ENCODE measurements at places on chromosomes 1 and 21.

DNA sequence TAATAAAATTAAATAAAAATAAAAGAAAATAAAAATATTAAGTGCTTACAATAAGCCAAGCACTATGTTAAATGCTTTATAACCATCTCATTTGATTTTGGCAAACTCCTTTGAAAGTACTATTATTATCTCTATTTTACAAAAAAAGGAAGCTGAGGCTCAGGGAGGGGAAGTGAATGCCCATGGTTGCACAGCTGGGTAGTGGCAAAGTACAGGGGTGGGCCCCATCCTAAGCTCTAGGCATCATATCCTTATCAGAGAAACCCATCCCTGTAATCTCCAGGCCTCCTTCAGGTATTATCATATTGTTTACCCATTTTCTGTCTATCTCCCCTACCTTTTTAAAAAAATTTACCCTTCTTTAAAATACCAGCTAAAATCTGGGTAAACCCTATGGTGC, 2.3 kb upstream of the MED18 start:
- DNase-seq, result no peak

DNA sequence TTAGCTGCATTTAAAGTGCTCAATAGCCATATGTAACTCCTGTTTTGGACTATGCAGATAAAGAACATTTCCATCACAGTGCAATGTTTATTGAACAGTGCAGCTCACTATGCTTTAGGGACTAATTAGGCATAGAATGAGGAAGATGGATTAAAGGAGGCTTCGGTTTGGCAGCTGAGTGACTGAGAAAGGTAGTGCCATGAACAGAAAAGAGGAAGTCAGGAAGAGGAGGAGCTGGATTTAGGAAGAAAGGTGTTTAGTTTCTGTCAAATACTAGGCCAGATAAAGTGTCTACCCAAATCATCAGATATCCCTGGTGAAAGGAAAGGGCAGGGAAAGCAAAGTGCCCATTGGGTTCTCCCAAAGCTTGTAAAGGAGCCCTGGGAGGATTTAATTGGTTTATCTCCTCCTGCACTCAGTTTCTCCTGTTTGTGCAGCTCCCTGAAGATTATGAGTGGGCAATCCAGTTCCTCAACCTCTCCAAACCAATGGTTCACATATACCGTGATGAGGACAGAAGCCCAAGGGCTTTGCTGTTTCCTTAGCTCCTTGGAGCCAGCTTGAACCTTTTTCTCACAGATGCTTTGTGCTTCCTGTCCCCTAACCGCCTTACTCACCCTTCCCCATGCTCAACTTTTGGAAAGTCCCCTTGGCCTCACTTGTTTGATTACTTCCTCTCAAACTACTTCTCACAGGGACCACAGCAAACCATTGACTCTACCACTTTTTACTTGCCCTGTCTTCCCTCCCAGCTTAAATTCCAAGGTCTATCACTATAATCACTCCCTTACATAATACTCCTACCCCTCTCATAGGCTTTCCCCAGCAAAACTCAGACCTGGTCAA, 3.5 kb upstream of the RAP1A start:
- DNase-seq, result no peak

- DNase-seq, result no peak
Observed at GRCh38 chr1:153991151-153991630, 629 bp downstream of the RPS27 start.

DNA sequence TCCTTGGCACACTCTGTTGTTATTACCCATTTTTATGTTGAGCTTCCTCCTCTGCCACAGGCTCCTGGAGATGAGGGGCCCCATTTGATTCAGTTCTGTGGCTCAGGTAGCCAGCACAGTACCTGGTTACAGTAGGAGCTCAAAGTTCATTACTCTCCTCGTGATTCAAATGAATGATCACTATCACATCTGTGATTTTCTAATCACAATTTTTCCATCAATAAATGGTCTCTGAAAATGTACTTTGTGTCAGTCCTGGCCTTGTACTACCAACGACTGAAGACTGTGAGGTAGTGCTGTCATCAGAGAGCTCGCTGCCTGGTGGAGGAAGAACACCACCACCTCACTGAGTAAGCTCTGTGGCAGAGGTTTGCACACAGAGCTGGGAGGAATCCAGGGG, 106.8 kb upstream of the JUN start:
- DNase-seq, result no peak

DNA sequence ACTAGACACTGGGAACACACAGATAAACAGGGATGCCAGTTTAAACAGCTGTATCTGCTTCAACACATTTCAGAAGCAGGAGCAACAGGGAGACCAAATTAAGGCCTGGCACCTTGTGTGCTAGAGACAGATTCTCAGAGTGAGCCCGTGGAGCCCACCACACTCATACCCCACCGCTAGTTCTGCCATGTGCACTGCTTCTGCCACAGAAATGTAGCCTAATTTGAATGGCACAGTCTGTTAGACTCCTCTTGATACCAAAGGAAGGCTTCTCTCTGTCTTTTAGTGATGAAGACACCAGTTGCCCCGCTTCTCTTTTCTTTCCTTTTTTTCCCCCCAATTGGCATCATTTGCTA, 29.3 kb upstream of the ACP6 start:
- no peak for DNase-seq

- DNase-seq, result no peak
Observed at GRCh38 chr1:11204396-11205190, 15.4 kb downstream of the ANGPTL7 start.

DNA sequence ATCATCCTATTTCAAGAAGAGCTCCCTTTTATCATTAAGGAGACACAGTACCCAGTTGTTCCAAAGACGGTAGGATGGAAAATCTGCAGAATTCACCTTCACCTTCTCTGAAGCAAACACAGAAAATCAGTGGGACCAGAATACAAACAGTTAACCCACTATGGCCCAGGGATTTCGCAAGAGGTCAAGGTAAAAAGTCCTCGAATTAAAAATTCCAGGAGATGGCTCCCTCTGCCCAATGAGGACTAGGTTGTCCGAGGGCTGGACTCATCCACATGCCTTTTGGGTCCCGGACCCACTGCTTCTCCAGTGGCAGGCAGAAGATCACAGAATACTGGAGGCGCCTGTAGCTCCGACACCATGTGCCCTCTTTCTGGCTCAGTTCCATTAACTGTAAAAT, 42.9 kb downstream of the RCAN1 start:
- DNase-seq, result no peak

GRCh38 chr1:59249396-59250137, 47.3 kb upstream of the FGGY start:
- no peak for DNase-seq

DNA sequence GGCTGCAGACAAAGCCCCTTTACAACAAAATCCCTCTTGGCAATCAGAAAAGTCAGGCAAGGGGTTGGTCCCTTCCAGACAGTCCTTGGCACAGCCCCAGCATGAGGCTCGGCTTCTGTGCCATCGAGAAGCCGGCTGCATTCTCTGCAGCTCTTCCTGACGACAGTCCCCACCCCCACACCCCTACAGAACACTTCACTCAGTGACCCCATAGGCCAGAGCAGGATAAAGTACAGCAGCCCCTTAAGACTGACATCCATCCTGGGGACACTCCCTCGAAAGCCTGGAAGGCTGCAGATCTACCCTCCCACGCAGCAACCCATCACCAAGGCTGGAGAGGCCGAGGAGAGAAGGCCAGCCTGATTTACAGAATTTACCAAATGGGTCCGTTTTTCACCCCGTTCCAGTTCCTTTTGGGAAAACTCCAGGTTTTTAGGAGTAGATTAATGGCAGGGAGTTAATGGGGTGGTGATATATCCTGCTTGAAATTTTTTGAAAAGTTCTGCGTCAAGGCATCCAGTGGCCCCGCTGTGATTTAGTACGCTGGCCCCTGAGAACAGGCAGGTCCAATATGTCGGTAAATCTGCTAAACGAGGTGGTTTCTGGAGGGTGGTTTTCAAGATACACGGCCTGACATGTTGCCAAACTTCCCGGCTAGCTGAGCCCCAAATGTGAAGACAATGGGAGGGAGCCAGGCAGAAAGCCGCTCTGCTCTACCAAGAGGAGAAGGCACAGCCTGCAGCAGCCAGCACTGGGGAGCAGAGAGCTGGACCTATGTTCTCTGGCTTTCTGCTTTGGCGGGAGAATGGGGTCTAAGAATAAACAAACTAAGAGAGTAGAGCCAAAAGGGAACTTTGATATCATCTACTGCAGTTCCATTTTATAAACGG, 81.7 kb downstream of the SSBP3 start:
- DNase-seq, result no peak

DNA sequence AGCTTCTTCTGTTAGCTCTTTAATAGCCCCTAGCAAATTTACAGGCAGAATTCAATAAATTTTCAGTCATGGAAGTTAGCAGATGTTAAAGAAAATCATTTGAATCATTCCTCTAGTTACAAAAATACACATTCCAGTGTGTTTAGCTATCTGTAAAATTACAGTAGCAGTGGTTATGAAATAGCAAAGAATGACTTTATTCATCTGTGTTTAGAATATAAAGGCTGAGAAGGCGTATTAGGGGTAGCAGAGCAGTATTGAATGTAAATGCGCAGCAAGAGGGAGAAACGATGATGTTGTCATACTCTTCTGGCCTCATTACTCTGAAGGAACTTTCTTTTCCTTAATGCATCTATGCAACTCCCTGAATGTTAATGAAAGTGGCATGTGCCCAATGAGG, 106.2 kb upstream of the CYYR1 start:
- no peak for DNase-seq

DNA sequence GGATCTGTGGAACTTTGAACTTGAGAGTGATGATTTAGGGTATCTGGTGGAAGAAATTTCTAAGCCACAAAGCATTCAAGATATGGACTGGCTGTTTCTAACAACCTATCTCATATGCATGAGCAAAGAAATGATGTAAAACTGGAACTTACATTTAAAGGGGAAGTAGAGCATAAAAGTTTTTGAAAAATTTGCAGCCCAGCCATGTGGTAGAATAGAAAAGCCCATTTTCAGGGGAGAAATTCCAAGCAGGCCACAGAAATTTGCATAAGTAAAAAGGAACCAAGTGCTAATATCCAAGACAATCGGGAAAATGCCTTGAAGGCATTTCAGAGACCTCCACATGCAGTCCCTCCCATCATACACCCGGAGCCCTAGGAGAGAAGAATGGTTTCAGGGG, 15.7 kb downstream of the RIIAD1 start:
- DNase-seq, result no peak

- no peak for DNase-seq
Observed at GRCh38 chr1:227795732-227796131, 19.7 kb upstream of the PRSS38 start.

DNA sequence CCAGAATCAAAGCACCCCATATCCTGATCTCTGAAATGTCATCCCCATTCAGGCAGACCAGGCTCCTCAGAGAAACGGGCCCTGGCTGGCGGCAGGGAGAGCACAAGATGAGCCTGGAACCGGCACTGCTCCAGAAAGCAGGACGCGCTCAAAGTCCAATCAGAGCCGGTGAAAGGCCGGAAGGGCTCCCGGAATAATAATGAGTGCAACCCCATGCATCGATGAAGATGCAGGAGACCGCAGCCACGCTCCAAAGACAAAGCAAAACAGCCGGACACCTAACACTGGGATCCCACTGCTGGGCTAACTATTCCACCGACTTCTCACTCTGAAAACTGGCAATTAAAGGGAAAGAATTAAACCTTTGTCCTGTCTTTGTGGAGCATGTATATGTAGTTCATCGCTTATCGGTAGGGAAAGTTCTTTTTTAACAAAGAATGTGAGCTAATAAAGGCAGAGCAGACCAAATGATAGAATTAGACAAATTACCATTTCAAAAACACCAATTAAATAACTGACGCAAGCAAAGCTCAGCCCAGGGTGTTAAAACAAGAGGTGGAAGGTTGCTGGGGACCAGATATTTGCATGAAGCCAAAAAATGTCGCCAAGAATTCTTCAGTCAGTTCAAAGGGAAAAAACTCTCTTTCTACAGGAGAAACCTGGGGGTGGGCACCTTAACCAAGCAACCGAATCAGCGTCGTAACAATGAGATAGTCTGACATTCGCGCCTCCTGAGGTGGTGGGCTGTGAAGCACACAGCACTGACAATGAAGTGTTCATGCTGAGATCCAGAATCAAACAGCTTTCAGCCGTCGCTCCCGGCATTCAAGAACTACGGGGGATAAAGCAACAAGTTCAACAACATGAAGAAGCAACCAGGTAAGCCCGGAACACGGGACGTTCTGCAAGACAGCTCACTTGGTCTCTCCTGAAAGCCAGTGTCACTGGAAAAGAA, 95.2 kb downstream of the NPHP4 start:
- DNase-seq, result no peak

DNA sequence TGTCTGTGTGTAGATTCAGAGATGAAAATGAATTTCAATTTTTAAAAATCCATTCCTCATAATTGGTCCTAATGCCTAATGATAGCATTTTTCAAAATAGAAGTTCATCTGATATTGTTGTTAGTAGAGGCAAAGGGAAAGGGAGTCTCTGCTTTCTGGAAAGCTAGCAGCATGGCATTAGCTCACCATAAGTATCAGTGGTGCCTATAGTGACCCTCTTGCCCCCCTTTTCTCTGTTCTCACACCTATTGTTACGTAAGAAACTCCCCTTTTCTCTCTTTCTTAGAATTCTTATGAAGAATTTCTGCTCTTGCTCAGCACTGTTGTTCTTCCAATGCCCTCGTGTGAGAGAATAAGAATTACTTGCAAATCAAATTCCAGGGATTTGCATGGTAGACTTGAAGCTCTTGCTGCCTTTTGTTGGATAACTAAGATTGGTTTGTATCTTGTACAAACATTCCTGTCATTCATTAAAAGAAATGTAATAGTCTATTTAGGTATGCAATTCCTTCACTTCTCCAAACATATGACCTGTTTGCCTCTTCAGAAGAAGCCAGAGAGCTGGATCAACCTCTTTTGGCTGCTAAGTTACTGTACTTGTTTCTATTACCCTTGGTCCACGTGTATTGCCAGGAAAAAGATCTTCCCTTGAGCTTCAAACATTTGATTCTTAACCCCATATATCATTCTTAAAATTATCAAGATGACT, 69.2 kb upstream of the MAGI3 start:
- DNase-seq, result no peak

DNA sequence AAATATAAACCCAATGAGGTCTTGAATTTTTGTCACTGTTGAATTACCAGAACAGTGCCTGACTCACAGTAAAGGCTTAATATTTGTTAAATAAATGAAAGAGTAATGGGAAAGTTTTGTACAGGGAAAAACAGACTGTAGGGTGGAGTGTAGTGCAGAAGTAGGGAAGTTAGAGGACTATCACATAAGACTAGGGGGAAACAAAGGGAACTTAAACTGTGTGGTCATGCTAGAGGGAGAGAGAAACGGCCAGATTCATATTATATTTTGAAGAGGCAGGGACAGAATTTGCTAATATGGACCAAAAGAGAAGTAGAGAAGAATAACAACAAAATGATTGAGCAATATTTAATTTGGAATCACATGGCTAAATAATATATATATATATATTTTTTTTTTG, 14.8 kb downstream of the CTSK start:
- DNase-seq, result no peak

Measured in NCI-H2081 (cell line).